ENCODE measurements at places on chromosomes 7 and 10.

DNA sequence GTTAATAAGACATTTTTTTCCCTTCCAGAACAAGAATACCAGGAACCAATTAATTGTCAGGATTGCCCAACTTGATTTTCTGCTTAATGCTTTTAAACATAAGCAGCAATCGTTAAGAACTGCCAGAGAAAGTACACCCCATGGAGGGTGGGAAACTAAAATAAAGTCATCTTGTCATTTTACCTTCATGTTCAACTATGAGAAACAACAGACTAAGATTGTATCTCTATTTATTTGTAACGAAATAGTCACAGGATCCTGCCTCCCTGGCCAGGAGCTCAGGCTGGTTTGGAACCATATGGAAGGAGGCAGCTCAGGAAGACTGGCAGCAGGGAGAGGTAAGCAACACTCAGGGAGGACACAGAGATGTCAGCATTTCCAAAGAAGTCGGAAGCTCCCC is 129.6 kb downstream of the TNS3 start:
- no peak for DNase-seq

DNA sequence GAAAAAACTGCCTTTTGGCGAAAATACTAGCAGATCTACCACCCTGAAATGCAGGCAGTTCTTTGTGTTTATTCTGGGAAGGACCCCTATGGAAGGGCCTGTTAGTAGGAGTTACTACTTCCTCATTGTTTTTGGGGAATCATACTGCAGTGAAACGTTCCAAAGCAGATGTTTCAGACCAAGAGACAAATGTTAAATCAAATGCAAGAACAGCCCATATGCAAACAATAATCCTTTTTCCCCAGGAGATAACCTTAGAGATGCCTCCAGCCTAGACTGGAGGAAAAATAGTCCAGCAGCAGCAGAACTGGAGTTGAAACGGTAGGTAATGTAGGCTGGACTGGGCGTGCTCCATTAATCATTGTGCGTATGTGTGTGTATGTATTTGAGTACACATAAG is 65.9 kb upstream of the VWDE start:
- DNase-seq, result no peak

- DNase-seq, result no peak
These were observed 136.1 kb upstream of the TNRC18 start for GRCh38 chr7:5559576-5560240.

DNA sequence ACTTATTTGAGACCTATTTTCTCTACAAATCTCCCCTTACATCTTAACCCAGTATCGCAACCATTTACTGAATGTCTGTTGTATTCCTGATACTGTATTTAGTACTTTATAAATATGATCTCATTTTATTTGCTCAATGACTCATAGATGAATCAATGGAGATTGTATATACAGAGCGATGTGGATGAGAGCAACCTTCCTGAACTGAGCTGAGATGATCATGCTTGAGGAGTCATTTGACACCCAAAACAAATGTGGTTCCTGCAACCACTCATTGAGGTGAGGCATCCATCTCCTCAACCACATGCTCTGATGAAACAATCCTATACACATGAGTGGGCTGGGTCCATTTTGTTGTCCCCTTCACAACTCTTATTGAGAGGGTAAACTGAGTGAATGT is 250.0 kb downstream of the CDC14C start:
- DNase-seq, result no peak

DNA sequence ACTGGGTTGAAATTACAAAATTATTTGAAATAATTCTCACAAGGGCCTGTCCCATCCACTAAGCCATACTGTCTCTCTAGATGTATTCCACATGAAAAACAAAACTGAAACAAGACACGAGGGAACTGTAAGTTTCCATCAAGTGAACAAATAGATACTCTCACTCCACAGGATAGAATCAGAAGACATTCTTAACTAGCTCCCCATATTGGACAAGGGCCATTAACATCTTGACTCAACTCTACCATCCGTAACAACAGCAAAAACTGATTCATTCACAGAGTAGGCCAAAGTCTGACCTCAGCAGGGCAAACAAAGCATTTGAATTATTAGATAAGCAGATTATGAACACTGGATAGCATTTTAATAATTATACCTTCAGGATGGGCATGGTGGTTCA is 29.1 kb downstream of the UBE2H start:
- DNase-seq, result peak; percentile 46

- no peak for DNase-seq
These were observed 75.1 kb upstream of the SP4 start for GRCh38 chr7:21352540-21353387.

GRCh38 chr10:61463035-61463909 is 10.1 kb upstream of the TMEM26 start:
- peak; percentile 80 for DNase-seq

DNA sequence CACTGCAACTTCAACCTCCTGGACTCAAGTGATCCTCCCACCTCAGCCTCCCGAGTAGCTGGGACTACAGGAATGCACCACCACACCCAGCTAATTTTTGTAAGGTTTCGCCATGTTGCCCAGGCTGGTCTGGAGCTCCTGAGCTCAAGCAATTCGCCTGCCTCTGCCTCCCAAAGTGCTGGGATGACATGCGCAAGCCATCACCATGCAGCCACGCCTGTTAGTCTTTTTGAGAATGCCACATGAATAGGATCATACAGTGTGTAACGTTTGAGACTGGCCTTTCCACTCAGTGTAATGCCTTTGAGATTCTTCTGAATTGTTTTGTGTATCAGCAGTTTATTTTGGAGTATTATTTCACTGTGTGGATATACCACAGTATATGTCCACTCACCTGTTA is 75.7 kb upstream of the MSRB2 start:
- DNase-seq, result no peak

GRCh38 chr7:30934732-30935568 is 23.3 kb downstream of the AQP1 start:
- DNase-seq, result no peak

DNA sequence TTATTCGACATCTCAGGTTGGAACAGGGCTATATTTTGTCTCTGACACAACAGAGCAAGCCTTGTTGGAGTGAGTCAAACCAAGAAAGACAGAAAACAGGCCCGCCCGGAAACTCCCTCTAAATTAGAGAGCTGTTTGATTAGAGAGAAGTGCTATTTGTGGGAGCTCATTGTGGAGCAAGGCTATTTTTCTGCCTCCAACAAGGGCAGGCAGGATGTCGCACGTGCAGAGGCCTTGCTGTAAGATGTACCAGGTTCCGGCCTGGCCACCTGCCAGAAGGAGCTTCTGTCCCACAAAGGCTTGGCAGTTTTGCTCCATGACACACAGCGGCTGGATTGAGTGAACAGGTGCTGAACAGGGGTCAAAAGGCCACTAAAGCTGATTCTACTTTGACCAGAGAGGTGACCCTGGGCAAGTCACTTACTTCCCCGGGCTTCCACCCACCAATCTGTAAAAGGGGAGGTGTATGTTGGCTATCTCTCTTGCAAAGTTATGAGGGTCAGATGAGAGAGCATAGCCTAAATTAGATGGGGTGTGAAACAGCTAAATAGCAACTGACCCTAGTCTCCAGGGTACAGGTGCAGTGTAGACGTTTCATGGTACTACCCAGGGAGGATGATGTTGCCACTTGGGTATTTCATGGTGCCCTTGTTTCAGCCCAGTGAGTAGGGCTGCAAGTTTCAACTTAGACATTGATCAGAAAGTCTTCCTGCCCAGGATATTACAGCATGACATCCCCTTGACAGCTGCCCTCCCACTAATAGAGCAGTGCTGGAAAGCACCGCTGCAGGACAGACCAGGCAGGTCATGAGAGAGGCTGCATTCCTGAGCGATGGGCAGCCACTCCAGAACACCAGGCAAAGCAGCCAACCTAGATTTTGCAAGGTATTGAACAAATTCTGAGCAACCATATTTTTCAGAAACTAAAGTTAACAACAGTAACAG is 62.0 kb downstream of the VSTM4 start:
- DNase-seq, result no peak

DNA sequence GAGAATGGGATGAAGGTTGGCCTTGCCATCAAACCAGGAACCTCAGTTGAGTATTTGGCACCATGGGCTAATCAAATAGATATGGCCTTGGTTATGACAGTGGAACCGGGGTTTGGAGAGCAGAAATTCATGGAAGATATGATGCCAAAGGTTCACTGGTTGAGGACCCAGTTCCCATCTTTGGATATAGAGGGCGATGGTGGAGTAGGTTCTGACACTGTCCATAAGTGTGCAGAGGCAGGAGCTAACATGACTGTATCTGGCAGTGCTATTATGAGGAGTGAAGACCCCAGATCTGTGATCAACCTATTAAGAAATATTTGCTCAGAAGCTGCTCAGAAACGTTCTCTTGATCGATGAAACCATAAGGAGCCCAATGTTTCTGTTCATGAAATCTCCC is 637 bp downstream of the RPEL1 start:
- no peak for DNase-seq

DNA sequence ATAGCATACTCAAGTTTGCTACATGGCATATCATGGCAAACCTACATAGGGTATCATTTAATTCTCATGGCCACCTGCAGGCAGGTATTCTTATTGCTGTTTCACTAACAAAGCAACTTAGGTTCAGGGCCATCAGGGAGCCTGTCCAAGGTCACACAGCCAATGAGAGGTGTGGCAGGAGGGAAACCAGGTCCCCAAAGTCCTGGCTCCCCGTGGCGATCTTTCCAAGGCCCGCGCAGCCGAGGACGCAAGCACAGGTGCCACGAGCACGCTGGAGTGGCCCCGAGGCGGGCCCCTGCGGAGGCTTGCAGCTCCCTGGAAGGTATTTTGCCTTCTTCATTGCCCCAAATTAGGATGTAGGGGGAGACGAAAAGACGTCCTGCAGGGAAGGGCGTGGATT is 20.8 kb downstream of the PRKAG2 start:
- no peak for DNase-seq

DNA sequence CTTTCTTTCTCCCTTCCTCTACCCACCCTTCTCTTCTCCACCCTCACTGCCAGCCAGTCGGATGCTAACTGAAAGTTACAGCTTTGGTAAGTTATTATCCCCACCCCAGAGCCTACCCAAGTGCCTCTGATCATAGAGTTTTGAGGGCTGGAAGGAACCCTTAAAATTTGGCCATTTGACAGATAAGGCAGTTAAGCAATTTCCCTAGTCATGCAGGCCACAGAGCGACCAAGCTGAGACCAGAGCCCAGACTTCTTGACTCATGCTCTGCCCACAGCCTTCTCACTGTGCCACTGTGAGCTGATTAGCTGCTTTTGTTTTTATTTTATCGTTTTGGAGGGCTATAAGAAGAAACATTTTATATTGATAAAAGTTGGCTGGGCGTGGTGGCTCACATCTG is 17.2 kb downstream of the SAP25 start:
- DNase-seq, result peak; percentile 52

DNA sequence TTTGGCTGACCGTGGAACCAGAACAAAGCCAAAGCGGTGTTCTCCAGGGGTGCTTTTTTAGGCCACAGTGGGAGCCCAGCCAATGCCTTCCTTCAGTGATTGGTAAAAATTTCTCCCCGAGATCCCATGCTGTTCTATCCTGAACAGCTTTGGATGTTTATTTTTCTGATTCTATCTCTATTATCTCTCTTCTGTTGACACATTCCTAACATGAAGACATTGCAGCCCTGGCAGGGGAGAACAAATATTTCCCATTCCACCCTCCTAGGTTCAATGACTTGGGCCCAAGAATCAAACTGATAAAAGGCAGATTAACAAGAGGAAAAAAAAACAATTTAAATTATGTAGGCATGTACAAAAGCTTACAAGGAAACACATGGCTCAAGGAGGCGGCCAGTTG is 162.7 kb downstream of the PFKFB3 start:
- DNase-seq, result no peak

GRCh38 chr10:5291501-5292195 is 73.1 kb upstream of the UCN3 start:
- DNase-seq, result peak; percentile 76

GRCh38 chr10:118501637-118502440 is 93.6 kb downstream of the PRLHR start:
- DNase-seq, result peak; percentile 14

- DNase-seq, result no peak
These were observed 12.0 kb downstream of the ZNF800 start for GRCh38 chr7:127380479-127380878.

DNA sequence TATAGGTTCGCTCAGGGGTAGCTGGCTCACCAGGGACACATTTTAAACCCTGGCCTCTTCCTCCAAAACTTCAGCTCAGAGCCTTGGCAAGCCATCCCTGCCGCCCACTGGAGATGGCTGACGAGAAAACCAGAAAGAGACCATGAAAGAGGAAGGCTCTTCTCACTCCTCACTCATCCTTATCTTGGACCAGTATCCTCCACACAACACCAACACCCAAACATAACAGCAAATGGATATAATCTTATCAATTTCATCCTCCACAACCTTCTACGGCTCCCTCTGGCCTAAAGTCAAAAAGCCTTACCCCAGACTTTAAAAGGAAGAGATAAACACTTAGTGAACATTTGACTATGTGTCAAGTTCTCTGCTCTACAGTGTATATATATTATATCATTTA is 26.9 kb downstream of the DLG5 start:
- DNase-seq, result no peak

GRCh38 chr10:17145239-17145638 is 15.6 kb upstream of the CUBN start:
- no peak for DNase-seq

DNA sequence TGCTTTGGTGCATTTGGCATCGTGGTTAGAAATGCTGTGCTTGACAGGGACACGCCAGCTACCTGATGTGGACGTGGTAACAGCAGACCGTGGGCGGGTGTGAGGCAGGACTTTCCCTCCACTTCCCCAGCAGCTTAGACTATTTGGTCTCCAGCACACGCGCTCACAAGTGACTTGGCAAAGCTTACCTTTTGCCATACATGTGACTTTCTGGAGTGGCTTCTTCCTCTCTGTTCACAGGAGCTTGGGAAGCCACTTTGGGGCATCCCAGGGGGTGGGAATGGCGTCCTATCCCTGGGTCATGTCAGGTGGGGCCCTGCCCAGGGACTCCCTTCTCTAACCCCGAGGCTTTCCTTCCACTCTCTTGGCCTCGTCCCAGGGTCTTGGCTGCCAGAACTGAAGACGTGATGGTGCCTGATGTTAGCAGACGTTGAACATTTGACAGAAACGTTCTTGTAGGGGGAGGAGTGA is 228.7 kb upstream of the KLF6 start:
- no peak for DNase-seq

GRCh38 chr7:103990991-103991390 is 1.5 kb upstream of the RELN start:
- DNase-seq, result no peak

DNA sequence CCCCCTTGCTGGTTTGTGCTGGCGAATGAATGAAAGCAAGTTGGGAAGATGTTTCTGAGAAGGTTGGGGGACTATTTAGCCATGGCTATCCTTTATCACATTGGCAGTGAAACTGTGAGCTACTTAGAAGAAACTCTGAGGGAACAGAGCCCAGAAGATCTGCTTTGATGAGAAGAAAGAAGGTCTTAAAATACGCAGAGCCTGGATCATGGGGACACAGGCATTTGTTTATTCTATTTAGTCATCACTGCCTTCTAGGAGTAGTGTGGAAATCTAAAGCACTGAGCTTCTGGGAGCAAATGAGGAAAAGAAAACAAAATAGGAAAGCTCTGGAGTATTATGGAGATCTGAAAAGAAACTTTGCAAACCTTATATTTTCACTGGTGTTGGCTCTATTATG is 28.5 kb downstream of the CPED1 start:
- peak; percentile 44 for DNase-seq

GRCh38 chr10:103598654-103599115 is 105.2 kb downstream of the NEURL1 start:
- DNase-seq, result peak; percentile 21

GRCh38 chr10:89207801-89208551 is 859 bp upstream of the CH25H start:
- DNase-seq, result no peak

GRCh38 chr10:31457858-31458257 is 138.8 kb downstream of the ZEB1 start:
- no peak for DNase-seq

GRCh38 chr7:89232-90019 is 102.9 kb upstream of the FAM20C start:
- peak; percentile 81 for DNase-seq
